RPMI7951 (cell line): ENCODE measurements at places on chromosomes 2 and 18.

GRCh38 chr2:97911922-97912575 is 83.7 kb downstream of the TMEM131 start:
- no peak for DNase-seq

DNA sequence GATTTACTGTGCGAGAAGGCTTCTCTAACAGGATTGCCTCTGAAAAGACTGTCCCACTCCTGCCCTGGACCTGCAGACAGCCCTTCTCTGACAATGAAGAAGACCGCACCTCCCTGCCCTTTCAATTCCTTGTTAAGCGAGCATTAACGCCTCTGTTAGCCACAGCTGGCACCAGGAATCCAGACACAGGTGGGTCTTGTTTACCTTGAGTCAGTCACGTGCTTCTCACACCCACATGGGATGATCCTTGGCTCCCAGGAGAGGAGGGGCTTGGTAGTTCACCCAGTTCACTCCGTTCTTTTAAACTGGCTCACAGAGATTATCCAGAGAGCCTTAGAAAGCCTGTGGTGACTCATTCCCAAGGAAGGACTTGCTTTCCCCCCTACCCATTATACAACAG is 410.5 kb upstream of the MEIS1 start:
- DNase-seq, result no peak

GRCh38 chr2:143481733-143482132 is 352.5 kb downstream of the ARHGAP15 start:
- DNase-seq, result no peak

- peak; percentile 4 for DNase-seq
Observed at GRCh38 chr18:21820033-21820810, 79.6 kb downstream of the MIB1 start.

- DNase-seq, result peak; percentile 28
Observed at GRCh38 chr18:709771-710170, 2.7 kb downstream of the ENOSF1 start.
